ENCODE measurements at places on chromosomes 12 and 14.

DNA sequence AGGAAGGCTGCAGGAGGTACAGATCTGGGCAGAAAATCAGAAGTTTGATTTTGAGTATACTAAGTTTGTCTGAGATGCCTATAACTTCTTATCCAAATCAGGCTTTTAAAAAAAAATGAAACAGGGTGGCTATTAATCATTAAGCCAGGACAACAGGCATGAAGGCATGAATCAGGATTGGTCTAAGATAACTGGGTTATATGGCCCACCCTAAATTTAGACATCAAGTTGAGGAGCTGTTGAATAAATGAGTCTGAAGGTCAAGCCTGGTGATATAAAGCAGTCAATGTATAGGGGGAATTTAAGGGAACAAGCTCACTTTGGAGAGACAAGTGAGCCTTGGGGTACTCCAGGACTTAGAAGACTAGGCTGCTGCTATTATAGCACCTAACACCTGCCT lies 28.6 kb downstream of the NEK9 start:
- DNase-seq, result no peak

GRCh38 chr12:31324116-31324844 lies 1.7 kb downstream of the SINHCAF start:
- peak; percentile 52 for DNase-seq

GRCh38 chr12:106227641-106228319 lies 20.0 kb downstream of the CKAP4 start:
- peak; percentile 24 for DNase-seq

- no peak for DNase-seq
Measured at GRCh38 chr12:7061138-7061537, 620 bp downstream of the C1S start.

GRCh38 chr14:72793156-72793939 lies 100.6 kb downstream of the DPF3 start:
- DNase-seq, result no peak

- no peak for DNase-seq
Measured at GRCh38 chr12:97313471-97314190, 149.0 kb upstream of the RMST start.

DNA sequence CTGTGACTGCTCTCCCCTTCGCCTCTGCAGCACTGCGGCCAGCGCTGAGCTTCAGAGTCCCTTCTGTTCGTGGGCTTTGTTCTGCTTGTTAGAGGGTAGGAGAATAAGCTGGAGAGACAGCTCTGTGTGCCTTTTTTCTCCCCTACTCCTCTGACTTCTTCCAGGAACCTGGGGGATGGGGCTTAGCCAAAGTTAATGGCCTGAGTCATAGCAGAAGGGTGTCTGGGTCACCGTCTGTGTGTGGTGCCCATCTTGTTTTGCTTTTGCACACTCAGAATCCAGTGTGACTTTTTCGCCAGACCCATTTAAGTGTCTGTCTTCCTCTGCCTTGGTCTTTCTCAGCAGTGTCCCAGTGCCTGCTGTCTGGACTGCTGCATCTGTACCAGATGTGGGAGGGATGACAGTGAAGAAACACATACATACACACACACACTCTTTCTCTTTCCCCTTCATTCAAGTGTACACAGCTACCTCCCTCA lies 3.0 kb downstream of the KIF5A start:
- DNase-seq, result no peak

- DNase-seq, result peak; percentile 9
Measured at GRCh38 chr14:102140027-102140749, 491 bp downstream of the WDR20 start.

DNA sequence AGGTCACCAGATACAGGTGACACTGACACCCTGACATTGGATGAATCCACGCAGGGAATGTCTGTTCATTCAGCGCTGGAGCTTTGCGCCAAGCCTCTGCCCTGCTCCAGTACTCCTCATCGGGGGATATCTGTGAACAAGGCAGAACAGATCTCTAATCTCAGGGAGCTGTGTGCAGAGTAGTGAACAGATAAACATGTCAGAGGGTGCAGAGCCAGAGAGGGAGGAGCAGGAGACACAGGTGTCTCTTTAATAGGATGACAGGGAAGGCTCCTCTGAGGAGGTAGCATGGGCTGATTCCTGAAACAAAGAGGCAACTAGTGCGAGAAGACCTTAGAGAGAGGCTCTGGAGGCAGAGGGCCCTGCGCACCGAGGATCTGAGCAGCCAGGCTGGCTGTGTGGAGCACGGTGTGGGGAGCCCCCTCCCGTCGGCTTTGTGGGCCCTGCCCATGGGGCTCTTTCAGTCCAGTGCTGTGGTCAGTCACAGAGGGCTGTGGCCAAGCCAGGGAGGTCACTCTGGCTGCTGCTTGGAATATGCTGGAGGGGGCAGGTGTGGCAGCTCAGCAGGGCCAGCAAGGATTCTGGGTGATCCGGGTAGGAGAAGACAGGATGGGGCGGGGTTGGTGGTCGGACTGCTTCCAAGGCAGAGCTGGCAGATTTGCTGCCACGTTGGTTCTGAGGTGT lies 55.6 kb downstream of the TECPR2 start:
- no peak for DNase-seq

DNA sequence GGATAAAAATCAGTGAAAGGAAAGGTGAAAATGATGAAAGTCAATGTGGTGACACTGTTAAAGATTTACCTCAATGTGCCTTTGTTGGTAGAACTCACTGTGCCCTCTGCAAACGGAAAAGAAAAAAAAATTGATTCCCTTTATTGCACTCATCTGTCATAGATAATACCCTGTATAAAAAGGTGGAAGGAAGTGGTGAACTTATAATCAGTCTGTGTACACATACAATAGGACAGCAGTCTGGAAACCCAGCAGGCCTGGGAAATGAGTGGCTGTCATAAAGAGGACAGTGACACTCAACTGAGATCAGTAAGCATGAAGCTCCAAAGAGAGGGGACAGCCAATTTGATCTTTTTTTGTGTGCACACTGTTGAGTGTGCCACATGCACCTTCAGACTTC lies 364.7 kb downstream of the NOVA1 start:
- DNase-seq, result no peak

DNA sequence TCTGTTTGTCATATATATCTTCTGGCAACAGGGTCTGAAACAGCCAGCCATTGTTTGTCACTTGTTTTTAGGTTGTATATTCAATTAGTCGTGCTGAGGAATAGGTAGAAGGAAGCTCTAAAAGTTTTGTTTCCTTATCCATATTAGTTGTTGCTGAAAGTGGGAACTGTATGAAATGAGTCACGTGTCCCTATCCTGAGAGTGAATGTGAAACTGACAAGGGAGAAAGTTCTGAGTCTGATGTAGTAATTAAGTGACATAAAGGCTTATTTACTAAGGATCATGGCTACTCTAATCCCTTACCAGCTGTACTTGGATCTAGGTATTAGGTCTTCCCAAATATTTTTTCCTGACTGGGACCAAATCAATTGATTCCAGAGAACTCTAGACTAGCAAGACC lies 16.4 kb downstream of the FAM234B start:
- no peak for DNase-seq

DNA sequence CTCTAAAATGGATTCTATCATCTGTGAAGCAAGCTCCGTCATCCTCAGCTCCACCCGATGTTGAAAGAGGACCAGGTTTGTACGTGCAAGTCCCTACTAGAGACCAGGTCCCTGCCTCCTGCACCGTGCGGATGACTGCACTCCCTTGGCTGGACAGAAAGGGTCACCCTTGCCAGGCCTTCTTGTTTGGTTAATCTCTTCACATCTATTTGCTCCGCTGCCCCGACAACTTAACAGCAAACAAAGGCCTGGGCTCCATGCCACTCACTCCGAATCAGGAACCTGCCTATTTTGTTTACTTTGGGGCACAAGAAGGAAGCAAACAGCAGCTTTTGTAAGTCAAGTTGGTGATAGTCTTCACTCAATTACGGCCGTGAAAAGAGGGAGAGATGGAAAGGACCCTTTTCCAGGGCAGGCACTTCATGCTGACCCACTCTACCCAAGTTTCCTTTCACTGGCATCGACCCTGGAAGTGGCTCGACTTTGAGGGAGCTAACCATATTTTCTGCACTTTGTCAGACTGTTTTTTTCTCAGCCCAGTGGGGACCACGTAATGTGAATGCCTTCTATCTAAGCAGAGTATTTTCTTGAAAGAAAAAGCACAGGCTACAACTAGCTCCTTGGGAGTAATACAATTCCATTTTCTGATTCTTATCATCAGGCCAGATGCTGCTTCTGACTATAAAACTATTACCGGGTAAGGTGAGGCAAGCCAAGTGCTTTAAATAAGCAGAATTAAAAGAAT lies 202.6 kb downstream of the FOXN3 start:
- no peak for DNase-seq

DNA sequence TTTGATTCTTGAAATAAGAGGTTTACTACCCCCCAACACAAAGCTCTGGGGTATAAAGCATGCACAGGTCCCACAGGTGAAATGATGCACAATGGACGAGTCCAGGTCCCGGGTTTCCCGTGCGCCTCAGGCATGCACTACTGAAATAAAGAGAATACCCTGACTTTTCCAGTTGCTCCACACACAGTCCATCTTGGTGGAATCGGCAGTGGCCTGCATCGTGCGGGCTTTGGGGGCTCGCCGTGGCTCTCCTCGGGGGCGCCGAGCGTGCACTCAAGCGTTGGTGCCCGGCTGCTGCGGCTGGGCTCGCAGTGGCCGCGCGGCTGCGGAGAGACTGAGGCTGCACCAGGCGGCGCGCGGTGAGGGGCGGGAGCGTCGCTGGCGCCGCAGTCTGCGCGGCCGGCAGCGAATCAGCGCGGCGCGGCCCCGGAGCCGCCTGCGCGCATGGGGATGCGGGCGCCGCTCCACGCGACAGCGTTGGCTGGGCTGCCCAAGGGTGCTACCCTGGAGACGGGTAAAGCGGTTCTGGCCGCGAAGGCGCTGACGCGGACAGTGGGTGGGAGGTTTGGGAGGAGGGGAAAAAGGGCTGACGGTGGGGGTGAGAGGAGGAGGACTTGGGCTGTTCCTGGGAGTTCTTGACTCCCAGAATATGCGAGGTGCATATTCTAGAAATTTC lies 53.8 kb upstream of the CCDC175 start:
- DNase-seq, result no peak

GRCh38 chr12:40238266-40238902 lies 13.6 kb downstream of the LRRK2 start:
- no peak for DNase-seq

DNA sequence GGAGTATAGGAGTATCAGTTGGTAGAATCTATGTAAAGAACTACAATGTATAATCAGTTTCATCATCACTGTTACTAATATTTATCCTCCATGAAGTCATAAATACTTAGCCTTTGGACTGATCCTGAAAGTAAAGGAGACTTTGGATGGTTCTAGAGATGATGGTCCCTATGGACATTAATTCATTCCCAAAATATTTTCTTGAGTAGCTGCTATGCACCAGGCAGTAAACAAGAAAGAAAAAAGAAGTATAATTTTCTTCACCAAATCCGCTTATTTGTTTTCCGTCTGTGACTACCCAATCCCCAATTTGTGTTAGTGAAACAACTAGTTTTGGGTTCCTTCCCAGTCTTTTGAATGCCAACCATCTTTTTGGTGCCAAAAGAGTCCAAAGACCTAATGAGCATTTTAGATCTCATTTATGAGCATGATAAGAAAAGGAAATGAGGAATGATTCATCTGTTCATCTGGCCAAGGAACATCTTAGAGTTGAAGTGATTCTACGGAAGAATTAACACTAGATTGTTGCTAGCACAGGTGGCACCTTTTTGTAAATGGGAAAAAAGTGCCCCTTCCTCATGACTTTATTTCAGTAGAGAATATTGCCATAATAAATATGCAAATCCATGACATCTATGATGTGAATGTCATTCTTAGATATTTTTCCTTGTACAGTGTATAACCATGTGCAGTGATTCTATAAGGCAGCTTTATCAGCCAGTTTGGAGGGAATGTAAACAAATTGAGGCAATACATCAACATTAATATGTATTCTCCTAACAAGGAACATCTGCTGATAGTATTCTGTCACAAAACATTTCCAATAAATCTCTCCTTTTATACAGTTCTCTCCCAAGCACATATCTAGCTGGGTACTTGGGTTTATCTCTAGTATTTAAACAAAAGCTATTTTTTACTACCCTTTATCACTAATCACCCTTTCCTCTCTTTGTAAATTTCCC lies 85.1 kb upstream of the CCDC91 start:
- DNase-seq, result no peak

GRCh38 chr14:91103116-91103515 lies 10.8 kb upstream of the DGLUCY start:
- DNase-seq, result no peak

- DNase-seq, result no peak
Measured at GRCh38 chr12:121858662-121859572, at the start of gene HPD. Gene HPD (minus strand): TSS chr12:121858859. CDS start chr12:121858823, 36 bp downstream.

DNA sequence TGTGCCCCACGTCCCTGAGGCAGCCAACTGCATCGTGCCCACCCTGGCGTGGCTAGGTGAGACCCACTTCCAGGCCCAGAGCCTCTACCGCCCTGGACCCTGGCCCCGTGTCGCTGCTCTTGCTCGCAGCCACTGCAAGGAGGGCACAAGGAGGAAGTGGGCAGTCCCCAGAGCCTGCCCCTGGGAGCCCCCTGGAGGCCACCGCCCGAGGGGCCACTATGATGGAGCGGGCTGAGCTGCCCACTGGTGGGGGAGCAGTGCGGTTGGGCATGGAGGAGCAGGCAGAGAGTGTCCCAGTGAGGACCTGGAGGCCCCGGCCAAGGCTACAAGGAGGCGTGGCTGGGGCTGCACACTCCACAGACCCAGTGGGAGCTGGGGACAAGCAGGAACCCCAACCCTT lies 323.6 kb downstream of the PCNX1 start:
- DNase-seq, result no peak

DNA sequence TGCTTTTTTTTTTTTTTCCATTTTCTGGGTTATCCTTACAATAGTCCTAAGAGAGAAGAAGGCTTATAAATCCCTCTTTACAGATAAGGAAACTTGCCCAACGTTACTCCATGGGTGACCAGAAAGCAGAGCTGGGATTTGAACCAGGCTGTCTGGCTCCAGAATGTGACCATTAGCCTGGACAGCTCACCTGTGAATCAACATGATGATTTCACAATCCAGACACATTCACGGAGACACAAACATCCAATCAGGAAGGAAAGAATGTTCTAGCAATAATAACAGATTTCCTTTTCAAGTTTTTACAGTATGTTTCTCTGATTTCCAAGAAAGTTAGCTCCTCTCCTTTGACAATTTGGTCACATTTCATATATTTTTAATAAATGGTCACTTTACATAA lies 118.3 kb downstream of the GALC start:
- no peak for DNase-seq

GRCh38 chr14:81301371-81301770 lies 80.6 kb upstream of the GTF2A1 start:
- no peak for DNase-seq

DNA sequence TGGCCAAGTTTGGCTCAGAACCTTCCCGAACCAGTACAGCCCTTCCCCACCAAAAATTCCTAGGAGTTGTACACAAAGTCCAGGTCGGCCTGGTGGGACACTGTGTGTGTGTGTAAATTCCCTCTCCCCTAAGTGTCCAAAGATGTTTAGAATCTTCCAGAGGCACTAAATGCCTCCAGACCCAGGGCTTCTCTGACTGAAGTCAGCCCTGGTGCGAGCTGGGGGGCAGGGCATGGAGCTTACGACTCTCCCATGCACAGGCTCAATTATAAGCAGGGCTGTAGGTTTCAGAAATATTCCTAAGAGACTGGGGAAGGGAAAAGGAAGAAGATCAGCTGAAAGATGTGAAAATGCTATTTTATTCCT lies 106.9 kb upstream of the ATF7IP start:
- DNase-seq, result no peak

Measured in stimulated activated CD8-positive, alpha-beta memory T cell treated with anti-CD3 and anti-CD28 coated beads, Interleukin-2, amount 100 ng/mL, for 1 hour (primary cell).